ENCODE measurements at places on chromosomes 5 and 9. TPM values are rescaled to one million over a fixed set of nuclear protein-coding genes. Genes with fewer than 3 reads are reported as not detected.

- DNase-seq, result peak; percentile 10
Measured at GRCh38 chr9:131178382-131178781, 53.0 kb downstream of the NUP214 start.

Gene ISL1
- total RNA-seq, result not detected

GRCh38 chr9:7165331-7165975, 407.7 kb downstream of the KDM4C start:
- DNase-seq, result no peak

GRCh38 chr5:151095341-151096000, 14.6 kb upstream of the TNIP1 start:
- DNase-seq, result no peak

- no peak for DNase-seq
Measured at GRCh38 chr5:4011943-4012342, 416.3 kb downstream of the IRX1 start.

Gene FAM153A
- 1.5 TPM for total RNA-seq

GRCh38 chr9:116905171-116905588, 218.1 kb downstream of the TRIM32 start:
- no peak for DNase-seq

Gene CRHBP
- 3.2 TPM for total RNA-seq

- no peak for DNase-seq
Measured at GRCh38 chr5:81052325-81052724, 92.2 kb downstream of the RASGRF2 start.

DNA sequence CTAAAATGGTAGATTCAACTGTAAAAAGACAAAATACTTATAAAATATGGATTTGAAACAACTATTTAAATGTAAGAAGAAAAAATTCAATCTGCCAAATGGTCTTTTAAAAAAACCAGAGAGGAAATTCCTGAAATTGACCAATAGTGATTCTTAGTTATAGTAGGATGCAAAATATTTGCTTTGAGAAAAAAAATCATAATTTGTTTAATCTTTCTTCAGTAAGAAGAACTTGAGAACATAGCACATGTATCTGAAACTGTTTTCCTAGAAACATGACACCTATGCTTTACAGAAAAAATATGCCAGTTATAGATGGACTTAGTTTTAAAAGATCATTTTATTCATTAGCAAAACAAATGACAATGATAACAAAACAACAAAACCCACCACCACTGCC, 186.9 kb upstream of the CD180 start:
- DNase-seq, result no peak

Gene SLCO6A1
- total RNA-seq, result not detected

GRCh38 chr5:165460911-165461310, 1955.5 kb downstream of the MAT2B start:
- no peak for DNase-seq

Gene SLC6A3
- total RNA-seq, result not detected

Gene RETREG1
- total RNA-seq, result 6.5 TPM

Gene NMUR2
- not detected for total RNA-seq

GRCh38 chr9:112174965-112175795, at the start of gene SUSD1:
TSS of gene SUSD1 (minus strand) at chr9:112175297. CDS start at chr9:112175235, 62 bp downstream.
- no peak for DNase-seq

Gene MRPS2
- total RNA-seq, result 32.2 TPM

Gene KCNT1
- total RNA-seq, result 0.28 TPM

DNA sequence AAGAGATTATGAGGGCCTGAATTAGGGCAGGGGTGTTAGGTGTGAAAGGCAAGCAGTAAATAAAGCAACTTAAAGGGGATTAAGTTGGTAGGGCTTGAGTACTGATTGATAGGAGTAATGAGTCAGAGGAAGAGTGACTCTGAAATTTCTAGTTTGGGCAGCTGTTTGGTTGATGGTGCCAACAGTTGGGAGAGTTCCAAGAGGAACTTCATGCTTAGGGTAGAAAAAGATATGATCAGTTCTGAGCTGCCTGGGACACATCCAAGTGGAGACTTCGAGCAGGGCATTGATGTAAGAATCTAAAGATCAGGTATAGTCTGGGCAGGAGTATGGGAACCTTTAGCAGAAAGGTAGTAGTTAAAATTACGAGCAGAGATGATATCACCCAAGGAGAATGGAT, 10.2 kb downstream of the MAMDC2 start:
- no peak for DNase-seq

- DNase-seq, result no peak
Measured at GRCh38 chr5:53893626-53894025, 333.2 kb downstream of the NDUFS4 start.

- no peak for DNase-seq
Measured at GRCh38 chr5:180820788-180821321, 18.2 kb upstream of the MGAT1 start.

- no peak for DNase-seq
Measured at GRCh38 chr5:31531543-31531887, 378 bp downstream of the DROSHA start.

- no peak for DNase-seq
Measured at GRCh38 chr5:98599016-98599415, 174.4 kb upstream of the RGMB start.

DNA sequence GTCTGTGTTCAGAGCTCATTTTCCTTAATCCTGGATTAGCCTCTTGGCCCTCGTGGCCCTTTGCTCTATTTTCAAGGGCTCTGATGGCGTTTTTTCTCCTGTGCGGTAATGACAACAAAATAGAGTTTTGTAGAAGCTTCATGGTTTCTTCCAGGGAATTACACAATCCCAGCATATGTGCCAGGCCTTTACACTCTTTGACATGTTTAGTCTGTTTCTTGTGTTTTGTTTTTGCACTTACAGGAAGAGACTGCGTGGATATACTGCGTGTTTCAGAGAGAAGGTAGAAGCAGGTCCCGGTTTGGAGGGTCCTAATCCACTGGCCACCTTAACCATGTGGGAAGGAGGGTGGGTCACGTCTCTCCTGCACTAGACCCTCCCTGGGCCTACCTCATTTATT, 400.2 kb upstream of the IRX4 start:
- DNase-seq, result no peak

DNA sequence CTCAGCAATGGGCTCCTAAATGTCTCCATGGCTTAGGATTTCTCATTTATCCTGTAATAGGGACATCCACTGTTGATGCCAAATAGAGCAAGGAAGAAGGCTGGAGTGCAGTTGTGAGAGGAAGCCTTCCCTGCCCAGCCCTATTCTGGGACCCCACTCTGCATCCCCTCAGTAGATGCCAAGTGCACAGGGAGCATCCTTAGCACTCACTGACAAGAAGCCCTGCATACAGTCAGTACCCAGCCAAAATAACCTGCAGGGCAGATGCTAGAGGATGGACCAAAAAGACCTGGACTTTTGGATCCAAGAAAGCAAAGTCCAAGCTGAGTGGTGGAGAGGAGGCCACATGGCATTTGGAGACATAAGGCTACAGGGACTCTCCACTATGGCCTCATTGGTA, 113.5 kb upstream of the SPOCK1 start:
- no peak for DNase-seq

GRCh38 chr9:27395484-27395921, 98.6 kb upstream of the EQTN start:
- no peak for DNase-seq

DNA sequence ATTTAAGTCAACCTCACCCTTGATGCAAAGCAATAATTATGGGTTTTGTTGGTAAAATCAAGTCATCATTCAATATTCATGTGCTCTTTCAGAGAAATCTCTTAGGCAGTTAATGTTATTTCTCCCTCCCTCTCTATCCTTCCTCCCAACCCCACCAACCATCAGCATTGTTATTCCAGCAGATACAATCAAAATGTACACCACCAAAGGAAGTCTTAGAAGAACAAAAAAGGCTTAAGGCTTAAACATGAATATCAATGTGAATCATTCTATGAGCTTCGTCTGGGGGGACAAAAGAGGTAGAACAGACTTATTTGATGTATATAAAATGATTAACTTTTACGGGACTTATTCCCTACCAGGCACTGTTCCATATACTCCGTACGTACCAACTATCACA, 404.4 kb downstream of the ARHGEF28 start:
- DNase-seq, result no peak

Gene GRHPR
- total RNA-seq, result 156 TPM

GRCh38 chr9:2234371-2234893, 219.3 kb downstream of the SMARCA2 start:
- no peak for DNase-seq

GRCh38 chr9:3903906-3904305, 378.1 kb upstream of the RFX3 start:
- no peak for DNase-seq

DNA sequence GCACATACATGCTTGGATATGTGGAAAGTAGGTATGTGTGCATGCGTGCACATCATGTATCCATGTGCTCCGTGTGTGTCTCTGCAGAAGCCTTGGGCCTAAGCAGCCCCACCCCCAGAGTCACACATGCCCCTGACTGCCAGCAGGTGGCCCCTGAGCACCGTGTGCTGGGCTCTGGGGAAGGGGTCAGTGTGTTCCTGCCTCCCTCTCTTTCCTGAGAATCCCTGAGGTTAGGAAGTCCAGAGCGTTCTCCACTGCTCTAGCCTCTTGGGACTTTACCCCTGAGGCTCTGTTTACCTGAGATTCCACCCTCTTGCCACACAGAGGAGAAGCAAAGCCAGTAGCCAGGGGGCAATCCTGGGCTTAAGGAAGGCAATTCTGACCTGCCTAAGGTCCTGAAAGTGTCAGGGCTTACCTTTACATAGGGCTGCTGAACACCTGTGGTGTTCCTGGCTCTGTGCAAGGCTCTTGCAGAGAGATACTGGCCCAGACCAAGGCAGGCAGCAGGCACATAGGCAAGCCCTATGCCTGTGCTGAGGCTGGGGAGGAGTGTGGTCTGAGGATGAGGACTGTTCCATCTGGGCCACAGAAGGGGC, 207.3 kb downstream of the TMEM38B start:
- no peak for DNase-seq

Measured in thoracic aorta (tissue), 2 donors.